ENCODE measurements at places on chromosomes 6 and 20.

- DNase-seq: no peak
Observed at GRCh38 chr6:82494367-82494766, 130.8 kb downstream of the TPBG start.

DNA sequence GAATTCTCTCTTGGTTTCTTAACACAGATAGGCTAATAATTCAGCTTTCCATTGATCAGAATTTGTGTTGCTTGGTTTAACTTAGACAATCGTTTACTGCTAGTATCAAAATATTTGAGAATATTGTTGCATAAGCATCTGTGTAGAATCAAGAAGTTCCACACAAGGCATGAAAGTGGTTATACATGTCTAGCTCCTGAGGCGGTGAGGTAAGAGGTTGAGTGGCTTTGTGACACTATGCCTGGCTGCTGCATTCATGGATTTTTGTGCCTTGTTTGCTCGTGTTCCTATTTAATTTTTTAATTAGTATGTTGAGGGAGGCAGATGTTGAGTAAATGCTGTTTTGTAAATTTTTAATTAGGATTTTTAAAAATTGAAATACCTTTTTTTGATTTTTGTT lies 10.2 kb downstream of the PKIB start:
- no peak for DNase-seq

GRCh38 chr20:11431621-11432020 lies 486.1 kb upstream of the BTBD3 start:
- no peak for DNase-seq

GRCh38 chr6:54267798-54268197 lies 40.4 kb upstream of the TINAG start:
- peak; percentile 3 for DNase-seq

- no peak for DNase-seq
Observed at GRCh38 chr20:13101706-13102105, 92.9 kb downstream of the SPTLC3 start.

DNA sequence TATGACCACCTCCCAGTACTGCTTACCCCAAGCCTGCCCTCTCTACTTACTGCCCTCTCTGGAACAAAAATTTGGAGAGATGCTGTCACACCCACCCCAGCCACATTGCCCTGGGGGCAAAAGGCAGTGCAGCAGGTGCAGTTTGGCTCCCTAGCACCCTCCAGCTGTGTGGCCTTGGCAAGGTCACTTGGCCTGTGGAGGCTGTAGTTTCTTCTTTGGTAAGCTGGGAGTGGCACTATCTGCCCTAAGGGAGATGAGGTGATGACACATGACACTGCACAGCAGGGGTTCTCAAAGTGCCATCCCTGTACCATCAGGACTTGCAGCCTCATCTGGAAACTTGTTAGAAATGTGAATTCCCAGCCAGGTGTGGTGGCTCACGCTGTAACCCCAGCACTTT lies 44.8 kb downstream of the TAF8 start:
- no peak for DNase-seq

DNA sequence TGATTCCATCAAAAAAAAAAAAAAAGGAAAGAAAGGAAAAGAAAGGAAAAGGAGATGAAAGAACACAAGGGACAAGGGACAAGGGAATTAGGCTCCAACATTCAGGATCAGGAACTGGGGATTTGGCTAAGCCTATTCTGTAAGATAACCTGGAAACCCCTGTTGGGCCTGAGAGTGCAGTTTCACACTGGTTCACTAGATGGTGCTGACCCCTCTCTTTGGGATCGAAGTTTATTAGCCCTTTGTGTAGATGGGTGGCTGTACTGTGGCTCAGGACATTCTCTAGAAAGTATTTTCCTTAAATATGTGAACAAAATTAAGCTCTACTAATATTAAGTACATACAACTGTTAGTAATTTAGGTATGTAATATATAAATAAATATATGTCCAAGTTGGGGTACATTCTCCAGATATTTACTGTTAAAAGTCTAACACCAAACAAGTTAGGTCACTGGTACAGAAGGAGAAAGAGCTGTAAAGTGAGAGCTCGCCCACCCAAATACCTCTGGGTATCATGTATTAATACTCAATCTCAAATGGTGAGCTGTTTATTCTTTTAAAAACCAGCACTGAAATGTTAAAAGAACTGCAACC lies 6.3 kb downstream of the OR2A4 start:
- DNase-seq: peak; percentile 65

DNA sequence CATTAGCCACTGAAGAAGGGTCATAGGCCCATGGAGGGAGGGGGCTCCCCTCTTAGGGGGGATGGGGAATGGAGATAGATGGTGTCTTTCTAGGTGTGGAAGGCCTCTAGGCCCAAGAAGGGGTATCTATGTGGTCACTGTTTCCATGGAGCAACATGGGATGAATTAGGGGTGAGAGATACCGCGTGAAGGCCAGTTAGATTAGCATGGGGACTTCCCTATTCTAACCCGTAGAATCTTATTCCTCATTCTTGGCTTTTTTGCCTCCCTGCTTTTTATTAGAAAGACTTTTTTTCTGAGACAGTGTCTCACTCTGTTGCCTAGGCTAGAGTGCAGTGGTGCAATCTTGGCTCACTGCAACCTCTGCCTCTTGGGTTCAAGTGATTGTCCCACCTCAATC lies 3.2 kb downstream of the RAB44 start:
- no peak for DNase-seq

DNA sequence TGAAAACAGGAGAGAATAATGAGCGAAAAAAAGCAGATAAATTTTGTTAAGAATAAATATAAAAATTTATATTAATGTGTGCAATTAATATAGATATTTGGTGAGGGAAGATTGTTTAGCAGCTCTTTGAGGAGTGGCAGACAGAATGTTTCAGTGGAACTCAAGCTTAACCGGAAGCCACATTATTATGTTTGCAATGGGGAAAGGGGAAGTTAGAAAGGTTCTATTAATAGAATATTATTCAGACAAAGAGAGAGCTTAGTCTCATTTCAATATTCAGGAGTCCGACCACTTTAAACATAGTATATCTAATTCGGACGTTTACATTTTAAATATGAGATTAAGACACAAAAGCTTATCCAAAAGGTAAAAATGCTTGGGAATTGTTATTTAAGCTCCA lies 81.6 kb upstream of the KHDRBS2 start:
- peak; percentile 19 for DNase-seq

- DNase-seq: no peak
Observed at GRCh38 chr6:18493925-18494324, 106.8 kb downstream of the RNF144B start.

DNA sequence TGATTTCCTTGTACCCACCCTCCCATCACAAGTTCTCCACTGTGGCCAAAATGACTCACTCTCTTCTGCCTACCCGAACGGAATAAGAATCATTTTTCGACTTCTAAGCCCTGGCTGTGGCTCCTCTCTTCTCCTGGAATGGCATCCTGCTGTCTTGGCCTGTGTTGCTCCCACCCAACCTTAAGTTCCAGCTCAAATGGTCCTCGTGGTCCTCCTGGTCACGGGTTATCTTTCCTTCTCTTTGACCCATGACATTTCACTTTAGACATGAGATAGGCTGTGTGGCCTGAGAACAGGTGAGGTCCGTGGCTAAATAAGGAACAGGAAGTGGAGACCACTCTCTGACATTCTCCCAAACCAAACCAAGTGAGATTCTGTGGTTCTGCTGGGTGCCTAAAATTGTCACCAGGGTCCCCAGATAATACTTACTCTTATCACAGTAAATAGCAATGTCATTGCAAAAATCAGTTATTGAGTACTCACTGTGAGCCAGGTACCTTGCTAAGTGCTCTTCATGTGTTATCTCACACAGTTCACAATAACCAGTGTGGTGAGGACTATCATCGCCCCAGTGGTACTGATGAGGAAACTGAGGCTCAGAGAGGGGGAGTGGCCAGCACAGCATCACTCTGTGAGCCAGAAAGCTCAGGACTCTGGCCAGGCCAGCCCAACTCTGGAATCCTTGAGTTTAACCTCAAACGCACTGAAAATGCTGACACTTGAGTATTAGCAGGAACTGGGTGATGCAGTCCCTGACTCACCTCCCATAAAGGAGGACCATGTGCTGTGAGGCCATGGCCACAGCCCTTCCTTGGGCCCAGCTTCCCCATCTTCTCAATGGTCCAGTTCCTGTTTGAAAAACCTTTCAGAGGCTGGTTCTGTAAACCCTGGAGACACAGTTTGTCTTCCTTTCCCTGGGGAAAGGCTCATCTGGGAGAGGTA lies 74.8 kb upstream of the SIRPA start:
- DNase-seq: no peak

DNA sequence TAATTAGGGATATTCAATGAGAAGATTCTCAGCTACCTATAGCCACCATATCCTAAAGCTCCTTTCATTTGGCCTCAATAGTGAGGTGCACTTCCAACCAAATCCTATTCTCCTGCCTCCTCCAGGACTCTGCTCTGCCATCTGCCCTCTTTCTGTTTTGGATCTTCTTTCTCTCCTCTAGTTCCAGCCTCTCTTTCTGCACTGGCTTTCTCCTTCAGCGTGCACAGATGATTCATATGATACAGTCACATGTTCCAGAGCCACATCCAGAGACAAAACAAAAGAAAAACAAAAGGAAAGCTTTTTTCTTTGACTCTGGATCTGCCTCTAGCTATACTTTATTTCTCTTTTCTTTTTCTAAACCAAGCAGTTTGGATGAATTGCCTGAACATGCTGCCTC lies 531.9 kb upstream of the MAN1A1 start:
- no peak for DNase-seq

DNA sequence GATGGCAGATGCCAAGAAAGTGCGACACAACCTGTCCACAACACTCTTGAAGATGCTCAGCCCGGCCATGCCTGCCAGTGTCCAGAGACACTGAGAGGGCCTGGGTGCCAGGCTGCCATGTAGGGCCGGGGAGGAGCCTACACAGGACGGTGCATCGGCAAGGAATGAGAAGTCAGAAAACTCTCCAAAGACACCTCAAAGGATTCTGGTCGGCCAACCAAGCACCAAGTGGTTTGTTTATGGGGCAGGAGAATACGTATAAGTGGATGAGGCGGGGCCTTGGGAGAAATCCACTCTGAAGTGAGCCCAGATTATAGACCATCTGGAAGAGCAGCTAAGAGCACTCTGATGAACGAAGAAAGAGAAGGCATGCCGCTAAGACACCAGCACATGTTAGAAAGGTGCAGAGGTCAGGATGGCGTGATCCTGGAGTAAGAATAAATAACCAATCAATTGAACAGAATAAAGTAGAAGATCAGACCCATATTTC lies 120.7 kb upstream of the FOXQ1 start:
- DNase-seq: no peak

DNA sequence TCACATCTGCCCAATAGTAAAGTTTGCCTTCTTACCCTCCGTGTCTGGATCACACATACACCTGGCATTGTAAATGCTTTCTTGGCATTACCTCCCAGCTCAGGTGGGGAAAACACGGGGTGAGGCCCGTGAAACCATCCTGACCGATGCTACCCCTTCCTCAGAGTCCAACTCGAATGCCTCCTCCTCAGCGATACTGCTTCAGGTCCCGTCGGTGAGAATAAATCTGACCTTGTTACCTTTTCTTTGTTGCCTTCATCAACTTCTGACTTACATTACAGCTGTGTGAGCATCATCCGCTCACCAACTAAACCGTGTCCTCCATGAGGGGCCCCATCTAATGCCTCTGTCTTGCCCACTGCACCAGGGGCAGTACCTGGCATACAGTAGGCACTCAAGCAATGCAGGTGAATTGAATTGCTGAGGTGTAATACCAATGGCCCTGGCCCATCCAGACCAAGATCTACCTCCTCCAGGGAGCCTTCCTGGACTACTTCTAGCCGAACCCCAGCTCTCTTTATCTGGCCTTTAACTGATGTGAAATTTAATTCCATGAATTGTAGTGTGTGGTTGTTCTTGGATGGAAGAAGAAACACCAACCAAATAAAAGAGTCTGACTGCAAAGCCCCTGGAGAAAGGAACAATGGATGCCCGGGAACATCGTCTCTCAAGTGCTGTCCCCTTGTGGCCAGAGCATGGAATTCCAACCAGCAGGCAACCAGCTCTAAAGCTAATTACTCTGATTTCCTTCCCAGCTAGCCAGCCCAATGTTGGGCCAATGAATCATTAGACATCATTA lies 141.5 kb downstream of the ANKRD60 start:
- DNase-seq: peak; percentile 46

DNA sequence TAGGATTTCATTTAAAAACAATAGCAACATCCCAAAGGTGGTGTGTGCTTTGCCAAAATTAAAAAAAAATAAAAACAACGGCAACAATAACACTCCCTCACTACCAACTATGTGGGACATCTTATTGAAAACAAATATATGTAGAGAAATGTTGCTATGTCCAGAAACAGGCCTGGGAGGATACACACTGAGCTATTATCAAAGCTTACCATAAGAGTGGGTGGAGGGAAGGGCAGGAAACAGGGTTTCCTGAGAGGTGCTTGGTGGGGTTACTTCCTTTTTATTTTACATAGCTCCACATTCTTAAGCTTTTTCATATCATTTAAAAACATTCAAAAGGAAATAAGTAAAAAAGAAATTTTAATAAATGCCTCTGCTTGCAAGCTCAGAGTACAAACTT lies 150.0 kb upstream of the RIPOR2 start:
- peak; percentile 21 for DNase-seq

GRCh38 chr20:58800134-58800871 lies 50.4 kb downstream of the GNAS-AS1 start:
- DNase-seq: no peak
